M059J (cell line): ENCODE measurements at places on chromosomes 13 and 19. TPM values are rescaled to one million over a fixed set of nuclear protein-coding genes. Genes with fewer than 3 reads are reported as not detected.

GRCh38 chr13:79282976-79283375 lies 123.1 kb downstream of the RBM26 start:
- DNase-seq = peak; percentile 6

DNA sequence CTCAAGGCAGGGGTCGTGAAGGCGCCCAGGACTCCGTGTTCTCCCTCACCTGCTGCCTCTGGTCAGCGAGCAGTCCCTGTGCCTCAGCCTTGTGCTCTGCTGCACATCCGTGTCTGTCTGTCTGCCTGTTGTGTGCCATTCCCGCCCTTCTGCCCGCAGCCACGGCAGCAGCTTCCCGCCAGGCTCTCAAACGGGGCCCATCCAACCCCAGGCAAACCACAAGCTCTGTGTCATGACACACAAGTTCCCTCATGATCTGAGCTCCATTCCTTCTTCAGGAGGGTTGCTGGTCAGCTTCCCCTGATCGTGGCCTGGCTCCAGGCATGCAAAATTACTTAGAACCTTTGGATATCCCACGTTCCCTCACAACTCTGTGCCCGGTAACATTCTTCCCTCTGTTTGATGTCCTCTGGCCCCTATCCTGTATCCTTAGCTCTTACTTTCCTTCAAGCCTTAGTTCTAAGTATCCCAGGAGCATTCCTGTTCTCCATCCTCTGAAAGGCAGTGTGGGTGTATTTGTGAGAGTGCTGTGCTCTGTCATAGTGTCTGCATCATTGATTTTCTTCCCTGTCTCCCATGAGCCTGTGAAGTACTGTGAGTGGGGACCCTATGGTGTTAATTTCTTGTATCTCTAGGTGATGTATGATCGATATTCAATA lies 3.2 kb downstream of the GPR183 start:
- no peak for DNase-seq

DNA sequence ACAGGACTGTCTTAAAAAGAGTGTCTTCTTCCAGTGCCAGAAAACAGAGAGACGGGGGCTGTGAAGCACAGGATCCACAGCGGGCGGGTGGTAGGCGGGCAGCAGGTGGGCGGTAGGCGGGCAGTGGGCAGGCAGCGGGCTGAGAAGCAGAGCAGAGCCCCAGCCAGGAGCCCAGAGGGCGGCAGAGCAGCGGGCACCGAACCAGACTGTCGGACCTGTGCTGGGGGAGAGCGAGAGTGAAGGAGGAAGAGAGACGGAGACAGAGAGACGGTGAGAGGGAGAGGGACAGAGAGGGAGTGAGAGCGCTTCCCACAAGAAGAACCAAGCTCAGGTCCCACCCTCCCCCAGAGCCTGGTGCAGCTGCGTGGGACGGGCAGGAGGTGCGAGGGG lies 30.3 kb downstream of the RASA3 start:
- DNase-seq = no peak

DNA sequence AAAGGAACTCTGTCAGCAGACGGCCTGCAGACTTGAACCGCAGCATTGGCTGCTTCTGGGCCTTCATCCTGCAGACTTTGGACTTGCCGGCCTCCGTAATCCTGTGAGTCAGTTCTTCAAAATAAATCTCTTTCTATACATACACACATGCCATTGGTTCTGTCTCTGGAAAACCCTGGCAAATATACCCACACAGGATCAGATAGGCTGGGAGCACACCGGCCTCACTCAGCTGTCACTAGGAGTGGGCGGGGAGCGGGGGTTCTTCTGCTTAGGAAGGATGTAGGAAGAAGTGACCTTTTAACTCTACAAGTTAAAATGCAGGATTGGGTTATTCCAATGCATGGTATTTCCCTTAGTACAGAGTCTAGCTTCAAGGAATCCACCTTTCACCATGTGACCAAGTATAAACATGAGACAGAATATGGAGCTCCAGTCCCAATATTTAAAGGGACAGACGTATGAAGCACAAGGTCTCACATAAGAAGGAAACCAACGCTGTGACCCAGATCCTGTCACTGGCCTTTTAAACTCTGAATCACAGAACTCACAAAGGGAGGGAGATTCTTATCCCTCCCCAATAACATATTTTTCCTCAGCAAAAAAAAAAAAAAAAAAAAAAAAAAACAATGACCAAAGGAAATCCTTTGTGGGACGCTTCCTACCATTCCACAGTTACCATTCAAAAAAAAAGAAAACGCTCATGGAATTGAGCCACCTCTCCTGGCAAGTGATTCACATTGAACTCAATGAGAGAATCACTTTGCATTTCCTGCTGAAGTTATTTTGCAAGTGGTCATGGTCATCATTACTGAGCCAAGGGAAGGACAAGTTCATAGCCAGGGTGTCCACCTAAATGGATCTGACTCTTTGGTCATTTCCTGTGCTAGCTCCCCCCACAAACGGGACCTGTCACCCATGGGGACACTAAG lies 352.9 kb downstream of the FOXO1 start:
- peak; percentile 30 for DNase-seq

DNA sequence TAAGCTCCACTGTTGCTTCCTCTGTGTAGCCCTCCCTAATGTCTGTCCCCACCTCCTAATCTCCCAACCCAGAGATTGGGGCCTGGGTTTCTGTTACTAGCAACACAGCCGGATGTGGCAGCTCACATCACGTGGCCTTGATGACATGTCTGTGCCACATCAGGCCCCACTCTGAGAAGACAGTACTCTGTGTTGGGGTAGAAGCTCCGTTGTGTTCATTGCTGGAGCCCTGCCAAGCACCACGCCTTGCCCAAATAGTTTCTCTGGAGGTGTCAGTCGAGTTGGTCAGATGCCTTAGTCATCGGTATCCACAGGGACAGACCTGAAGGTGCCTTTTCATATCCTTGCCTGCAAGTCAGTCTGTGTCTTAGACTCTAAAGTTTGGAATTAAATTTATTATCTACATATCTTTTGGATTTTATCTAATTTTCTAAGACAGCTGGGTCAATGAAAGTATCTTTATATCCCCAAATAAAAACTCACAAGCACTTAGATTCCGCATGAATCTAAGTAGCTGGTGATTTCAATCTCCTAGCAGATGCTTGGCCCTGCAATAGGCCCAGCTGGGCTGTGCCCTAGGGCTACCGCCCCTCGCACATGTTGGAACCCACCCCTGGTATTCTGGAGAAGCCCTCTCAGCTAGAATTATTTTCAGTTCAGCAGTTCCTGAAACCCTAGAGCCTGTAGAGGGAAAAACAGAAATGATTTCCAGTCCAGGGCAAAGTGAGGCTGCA lies 204.0 kb upstream of the TSHZ3 start:
- DNase-seq = no peak

- peak; percentile 79 for DNase-seq
Measured at GRCh38 chr19:12965017-12965811, 4.2 kb upstream of the DAND5 start.

DNA sequence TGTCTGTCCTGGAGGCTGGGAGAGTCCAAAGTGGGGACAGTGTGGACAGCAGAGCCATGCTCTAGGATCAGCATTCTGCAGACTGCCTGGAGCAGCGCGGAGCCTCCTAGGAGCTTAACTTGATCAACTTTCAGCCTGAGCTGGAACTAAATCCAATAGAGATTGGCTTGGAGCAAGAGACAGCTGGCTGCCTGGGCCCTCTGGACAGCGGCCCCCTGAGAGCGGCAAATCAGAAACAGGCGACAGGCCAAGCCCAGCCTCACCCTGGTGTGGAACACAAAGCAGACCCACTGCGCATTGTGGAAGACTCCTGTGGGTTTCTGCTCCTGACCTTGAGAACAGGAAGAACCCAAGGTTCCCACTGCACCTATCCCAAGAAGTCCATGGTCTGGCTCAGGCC lies 462.2 kb downstream of the TSHZ3 start:
- DNase-seq = no peak

GRCh38 chr13:23182142-23182541 lies 1.4 kb downstream of the SGCG start:
- no peak for DNase-seq

DNA sequence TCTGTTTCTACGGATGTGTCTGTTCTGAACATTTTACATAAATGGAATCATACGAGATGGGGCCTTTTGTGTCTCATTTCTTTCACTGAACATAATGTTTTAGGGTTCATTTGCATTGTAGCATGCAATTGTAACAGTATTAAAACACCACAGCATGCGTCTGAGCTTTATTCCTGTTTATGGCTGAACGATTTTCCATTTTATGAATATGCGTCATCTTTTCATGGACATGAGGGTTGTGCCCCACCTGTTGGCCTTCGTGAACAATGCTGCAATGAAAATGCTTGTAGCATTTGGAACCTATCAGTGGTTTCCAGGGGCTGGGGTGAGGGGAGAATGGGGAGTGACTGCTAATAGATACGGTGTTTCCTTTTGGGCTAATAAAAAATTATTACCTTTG lies 5.1 kb downstream of the OR10H1 start:
- DNase-seq = peak; percentile 75

DNA sequence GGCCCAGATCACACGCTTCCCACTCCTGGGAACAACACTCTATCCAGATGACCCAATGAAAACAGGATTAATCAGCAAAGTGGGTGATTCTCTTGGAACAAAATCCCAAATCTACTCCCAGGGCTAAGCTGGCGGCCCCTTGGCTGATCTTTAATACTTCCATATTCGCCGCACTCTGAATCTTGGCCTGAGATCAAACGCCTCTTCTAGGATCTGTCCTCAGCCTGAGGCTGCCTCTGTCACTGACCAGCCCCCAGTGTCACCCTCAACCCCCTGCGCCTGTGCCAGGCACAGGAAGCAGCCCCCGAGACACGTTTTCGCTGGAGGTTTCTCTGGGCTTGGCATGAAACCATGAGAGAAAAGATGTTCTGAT lies 2.4 kb upstream of the CTXN1 start:
- no peak for DNase-seq

DNA sequence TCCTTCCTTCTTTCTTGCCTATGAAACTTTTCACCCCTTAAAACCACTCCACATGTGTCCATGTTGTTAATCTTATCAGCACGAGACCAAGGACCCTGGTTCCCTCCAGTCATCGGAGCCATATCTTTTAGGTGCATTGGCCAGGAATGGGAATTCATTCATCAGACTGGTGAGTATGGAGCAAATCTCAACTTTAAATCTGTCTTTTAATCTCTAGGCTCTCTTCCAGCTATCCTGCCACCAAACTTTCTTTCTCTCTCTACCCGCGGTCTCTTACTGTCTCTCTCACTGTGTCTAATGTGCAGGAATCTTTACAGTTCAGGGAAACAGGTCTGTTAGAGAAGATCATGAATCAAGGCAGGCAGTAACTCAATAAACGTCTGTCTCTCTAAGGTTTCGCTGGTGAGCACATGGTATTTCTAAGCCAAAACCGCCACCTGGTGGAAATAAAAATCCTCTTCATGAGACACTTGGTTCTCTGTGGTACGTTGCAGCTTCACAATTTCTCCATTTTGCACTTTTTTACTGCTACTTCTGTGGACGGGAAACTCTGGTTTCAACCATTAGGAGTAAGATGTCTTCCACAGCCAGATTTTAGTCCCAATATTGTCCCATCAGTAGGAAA lies 16.1 kb downstream of the LGALS16 start:
- DNase-seq = peak; percentile 57

DNA sequence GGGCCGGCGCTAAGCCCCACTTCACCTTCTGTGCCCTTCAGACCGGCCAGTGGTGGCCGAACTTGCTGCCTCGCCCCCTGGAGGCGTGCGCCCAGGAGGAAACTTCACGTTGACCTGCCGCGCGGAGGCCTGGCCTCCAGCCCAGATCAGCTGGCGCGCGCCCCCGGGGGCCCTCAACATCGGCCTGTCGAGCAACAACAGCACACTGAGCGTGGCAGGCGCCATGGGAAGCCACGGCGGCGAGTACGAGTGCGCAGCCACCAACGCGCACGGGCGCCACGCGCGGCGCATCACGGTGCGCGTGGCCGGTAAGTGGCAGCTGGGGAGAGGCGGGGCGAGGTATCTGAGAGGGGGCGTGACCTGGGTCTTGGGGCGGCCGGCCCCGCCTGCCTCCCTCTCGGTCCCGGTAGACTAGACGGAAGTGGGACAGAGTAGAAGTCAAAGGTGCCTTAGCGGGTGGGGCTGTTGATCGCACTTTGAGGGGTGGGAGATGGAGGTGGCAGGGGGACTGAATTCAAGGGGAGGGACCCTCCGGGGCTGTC lies 5.6 kb downstream of the ICAM5 start:
- peak; percentile 39 for DNase-seq

GRCh38 chr13:85666356-85666755 lies 132.9 kb downstream of the SLITRK6 start:
- no peak for DNase-seq

DNA sequence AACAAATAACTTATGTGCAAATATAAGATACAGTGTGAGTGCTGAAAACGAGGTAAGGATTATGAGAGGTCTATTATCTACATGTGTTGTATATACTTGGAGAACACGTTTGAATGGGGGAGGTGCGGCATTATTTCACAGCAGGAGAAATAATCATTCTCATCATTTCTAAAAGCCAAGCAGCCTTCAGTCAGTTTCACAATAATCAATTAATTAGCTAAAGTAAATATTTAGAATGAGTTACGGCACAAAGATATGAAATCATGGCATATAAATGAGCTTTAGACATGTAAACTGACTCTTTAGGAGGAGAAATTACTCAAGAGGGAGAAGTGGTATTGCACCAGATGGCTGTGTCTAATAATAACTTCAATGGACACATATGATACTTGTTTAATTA lies 366.6 kb downstream of the DNAJC15 start:
- DNase-seq = no peak

DNA sequence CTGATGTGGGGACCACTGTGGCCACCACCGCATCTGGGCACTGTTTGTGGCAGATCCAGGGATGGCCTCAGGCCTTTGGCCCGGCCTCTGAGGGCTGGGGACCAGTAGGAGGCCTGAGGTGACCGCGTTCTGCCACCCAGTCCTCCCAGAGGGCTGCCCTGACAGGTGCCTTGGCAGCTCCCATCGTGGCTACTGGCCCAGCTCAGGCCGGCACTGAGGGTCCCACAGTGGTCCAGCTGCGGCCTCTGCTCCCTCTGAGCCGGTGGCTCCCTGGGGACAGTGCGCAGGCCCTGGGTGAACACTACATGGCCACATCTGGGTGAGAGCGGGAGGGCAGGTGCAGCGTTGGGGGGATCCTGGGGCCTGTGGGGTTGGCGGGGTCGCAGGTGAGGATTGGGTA lies 61.9 kb downstream of the KDM4B start:
- no peak for DNase-seq

GRCh38 chr13:38602266-38602665 lies 84.6 kb upstream of the FREM2 start:
- DNase-seq = peak; percentile 61

GRCh38 chr13:26029581-26030136 lies 22.2 kb downstream of the SHISA2 start:
- no peak for DNase-seq

GRCh38 chr13:75889427-75889826 lies 253.3 kb downstream of the LMO7 start:
- DNase-seq = no peak

CACNA1A gene
- 3.2 and 8.5 TPM in 2 replicates for total RNA-seq

RFPL4AL1 gene
- not detected in 2 replicates for total RNA-seq

PSG11 gene
- total RNA-seq = 0.49 and 0.69 TPM in 2 replicates

LMTK3 gene
- total RNA-seq = 0.17 TPM in 1 of 2 replicates, not detected in the other

RPL36 gene
- total RNA-seq = 734 and 1,196 TPM in 2 replicates

SLC7A10 gene
- not detected in 2 replicates for total RNA-seq

UBE2L5 gene
- total RNA-seq = not detected in 2 replicates

RDH8 gene
- total RNA-seq = not detected in 2 replicates

STARD13 gene
- 6.6 and 9.4 TPM in 2 replicates for total RNA-seq

CCDC169 gene
- total RNA-seq = 3.7 and 5.0 TPM in 2 replicates

SPINT2 gene
- 8.5 and 8.9 TPM in 2 replicates for total RNA-seq

ZNF540 gene
- 1.8 TPM in 1 of 2 replicates, not detected in the other for total RNA-seq

KLF5 gene
- 4.5 and 6.0 TPM in 2 replicates for total RNA-seq
